ENCODE measurements at places on chromosomes 11 and 22.

DNA sequence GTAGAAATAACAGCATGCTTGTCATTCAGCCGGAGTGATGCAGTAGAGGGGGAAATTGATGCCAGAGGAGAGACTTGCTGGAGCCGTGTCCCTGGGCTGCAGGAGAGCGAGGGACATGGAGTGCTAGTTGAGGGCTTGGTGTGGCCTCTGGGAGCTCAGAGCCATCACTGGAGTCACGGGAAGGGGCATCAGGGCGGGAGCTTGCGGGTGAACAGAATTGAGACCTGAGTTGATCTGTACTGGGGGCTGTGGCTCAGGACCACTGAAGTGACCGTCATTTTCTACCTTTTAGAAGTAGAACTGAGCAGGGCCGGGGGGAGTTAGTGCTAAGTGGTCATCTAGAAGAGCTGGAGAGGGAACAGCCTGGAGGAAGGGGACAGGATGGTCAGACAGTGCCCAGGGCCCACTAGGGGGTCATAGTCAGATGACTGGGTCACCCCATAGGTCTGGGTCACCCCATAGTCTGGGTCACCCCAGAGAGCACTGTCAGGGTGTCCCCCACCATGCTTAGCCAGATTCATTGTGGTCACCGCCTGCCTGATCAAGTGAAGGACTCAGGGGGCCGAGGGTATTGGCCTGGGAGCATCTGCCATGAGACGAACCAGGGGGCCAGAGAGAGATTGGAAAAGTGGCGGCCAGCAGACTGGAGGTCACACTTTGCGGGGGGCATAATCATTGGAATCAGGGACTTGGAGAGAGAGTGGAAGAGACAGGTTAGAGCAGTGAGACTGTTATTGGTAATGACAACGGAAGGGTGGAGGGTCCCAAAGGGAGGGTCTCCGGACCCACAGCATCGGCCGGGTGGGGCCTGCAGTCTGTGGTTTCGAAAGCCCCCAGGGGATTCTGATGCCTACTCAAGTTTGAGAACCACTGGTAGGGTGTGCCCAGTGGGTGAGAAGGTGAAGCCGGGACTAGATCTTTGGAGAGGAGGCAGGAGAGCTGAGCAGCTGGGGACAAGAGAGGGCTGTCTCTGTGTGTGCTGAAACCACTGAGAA is 15.2 kb downstream of the RIBC2 start:
- no peak for DNase-seq

- no peak for DNase-seq
Observed at GRCh38 chr11:122220321-122220720, 104.3 kb upstream of the BLID start.

GRCh38 chr11:111177037-111177871 is 68.3 kb upstream of the POU2AF2 start:
- DNase-seq: peak; percentile 58

- peak; percentile 63 for DNase-seq
Observed at GRCh38 chr11:126305699-126306098, 1.8 kb downstream of the DCPS start.

GRCh38 chr11:120149246-120149645 is 11.3 kb upstream of the TRIM29 start:
- DNase-seq: no peak

GRCh38 chr22:37765498-37765897 is 42.2 kb upstream of the GCAT start:
- DNase-seq: no peak

DNA sequence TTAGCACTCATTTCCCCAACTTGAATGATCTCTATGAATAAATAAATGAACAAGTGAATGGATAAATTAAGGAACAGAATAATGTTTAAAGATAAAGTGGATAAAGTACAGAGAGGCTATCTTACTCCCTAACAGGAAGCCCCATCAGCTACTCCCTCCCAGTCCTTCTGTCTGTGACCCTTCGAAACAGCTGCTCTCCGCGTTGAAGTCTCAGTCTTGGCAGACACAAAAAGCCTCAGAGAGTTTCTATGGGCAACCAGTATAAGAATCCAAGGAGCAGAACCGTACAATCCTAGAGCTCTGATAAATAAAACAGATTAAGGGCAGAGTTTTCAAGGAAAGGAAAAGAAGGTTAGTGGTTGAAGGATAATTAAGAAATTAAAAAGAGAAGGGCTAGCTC is 35.0 kb downstream of the GUCY1A2 start:
- no peak for DNase-seq

All from GM12878 (cell line).